ENCODE measurements at places on chromosomes 7 and 10.

DNA sequence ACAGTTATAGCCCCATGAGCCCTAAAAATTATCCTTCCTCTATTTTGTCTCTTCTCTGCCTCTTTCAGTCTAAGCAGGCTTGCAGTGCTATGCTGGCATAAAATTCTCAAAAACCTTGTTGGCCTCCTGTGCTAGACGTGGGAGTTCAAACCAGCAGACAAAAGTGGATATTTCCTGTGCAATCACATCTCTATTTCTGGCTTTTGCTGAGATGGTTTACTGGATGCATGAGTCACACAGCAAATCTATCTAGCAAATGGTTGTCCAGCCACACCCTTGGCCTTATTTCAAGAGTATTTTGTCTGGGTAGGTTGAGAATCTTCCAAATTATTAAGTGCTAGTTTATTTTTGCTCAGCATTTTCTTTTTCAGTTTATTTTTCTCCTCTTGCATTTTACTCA is 370.8 kb downstream of the CDC14C start:
- no peak for DNase-seq

- DNase-seq, result peak; percentile 8
Measured at GRCh38 chr7:79453558-79454360, at the start of gene MAGI2. Gene MAGI2, minus strand, starts transcription at chr7:79453667. Its CDS starts 347 bp downstream, at chr7:79453320.

DNA sequence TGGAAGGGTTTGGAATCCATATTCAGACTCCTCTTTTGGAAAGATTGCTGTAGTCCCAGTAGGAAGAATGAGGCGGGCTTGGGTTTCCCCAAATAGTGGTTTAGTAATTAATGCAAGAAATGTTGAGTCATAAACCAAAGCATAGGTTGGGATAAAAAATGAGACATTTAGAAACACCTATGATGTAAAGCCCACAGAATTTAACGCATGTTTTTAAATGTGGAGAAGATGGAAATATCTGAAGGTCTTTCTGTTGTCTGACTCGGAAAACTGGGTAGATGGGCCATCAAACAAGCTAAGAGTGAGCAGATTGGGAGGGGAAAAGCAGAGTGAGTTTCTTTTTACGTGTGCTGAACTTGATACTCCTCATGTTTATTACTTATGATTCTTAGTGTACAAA is 62.2 kb downstream of the LANCL2 start:
- no peak for DNase-seq

DNA sequence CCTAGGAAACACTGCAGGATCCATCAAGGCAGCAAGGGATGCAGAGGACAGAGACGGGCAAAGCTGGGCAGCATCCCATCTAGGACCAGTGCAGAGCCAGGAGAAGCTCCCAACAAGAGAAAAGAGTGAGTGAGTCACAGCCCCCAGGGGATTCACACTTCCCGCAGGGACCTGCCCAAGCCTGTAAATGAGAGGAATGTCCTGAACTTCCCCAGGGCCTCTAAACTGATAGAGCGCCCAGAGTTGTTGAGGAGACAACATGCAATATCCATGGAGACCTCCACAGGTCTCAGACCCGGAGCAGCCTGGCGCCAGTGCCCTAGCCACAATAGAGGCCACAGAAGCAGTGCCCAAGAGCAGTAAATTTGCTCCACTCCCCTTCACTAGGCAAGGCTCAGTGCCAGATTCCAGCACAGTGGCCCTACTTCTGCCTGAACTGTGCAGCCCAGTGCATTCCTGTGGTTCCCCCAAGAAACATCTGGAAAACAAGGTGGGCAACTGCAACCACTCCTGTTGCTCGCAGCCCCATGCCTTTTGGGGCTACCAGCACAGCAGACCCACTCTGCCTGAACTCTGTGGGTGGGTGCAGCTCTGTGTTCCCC is 567.5 kb downstream of the POM121L12 start:
- DNase-seq, result no peak

GRCh38 chr10:127997937-127998336 is 91.0 kb downstream of the PTPRE start:
- no peak for DNase-seq

- peak; percentile 36 for DNase-seq
Measured at GRCh38 chr10:6108631-6109443, 20.0 kb downstream of the RBM17 start.

- DNase-seq, result no peak
Measured at GRCh38 chr10:63583397-63583796, 62.2 kb downstream of the REEP3 start.

- DNase-seq, result no peak
Measured at GRCh38 chr10:58444321-58444720, 59.1 kb downstream of the TFAM start.

GRCh38 chr10:34179280-34179679 is 635.8 kb downstream of the PARD3 start:
- no peak for DNase-seq

- DNase-seq, result no peak
Measured at GRCh38 chr10:111089293-111089692, 12.5 kb downstream of the ADRA2A start.

Data from activated CD4-positive, alpha-beta memory T cell treated with anti-CD3 and anti-CD28 coated beads for 36 hours (primary cell).